ENCODE measurements at places on chromosomes 7 and 10.

DNA sequence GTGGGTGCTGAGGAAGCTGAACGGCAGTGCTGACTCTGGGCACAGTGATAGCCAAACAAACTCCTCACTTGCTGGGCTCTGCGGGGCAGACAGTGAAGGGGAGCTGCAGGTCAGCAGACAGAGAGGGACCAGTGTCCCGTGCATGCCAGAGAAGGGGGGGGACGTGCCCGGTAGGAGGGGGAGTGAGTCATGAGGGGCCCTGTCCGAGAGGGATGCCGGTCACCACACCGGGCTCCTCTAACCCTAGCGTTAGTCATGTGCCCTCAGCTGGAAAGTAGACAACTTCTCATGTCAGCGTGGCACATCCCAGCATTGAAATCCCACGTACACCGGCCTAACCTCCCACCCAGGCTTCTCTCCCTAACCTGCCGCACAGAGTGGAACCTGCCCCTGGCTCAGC is 117.1 kb upstream of the DPP6 start:
- no peak for DNase-seq

- DNase-seq: no peak
Observed at GRCh38 chr7:69845721-69846495, 247.6 kb downstream of the AUTS2 start.

DNA sequence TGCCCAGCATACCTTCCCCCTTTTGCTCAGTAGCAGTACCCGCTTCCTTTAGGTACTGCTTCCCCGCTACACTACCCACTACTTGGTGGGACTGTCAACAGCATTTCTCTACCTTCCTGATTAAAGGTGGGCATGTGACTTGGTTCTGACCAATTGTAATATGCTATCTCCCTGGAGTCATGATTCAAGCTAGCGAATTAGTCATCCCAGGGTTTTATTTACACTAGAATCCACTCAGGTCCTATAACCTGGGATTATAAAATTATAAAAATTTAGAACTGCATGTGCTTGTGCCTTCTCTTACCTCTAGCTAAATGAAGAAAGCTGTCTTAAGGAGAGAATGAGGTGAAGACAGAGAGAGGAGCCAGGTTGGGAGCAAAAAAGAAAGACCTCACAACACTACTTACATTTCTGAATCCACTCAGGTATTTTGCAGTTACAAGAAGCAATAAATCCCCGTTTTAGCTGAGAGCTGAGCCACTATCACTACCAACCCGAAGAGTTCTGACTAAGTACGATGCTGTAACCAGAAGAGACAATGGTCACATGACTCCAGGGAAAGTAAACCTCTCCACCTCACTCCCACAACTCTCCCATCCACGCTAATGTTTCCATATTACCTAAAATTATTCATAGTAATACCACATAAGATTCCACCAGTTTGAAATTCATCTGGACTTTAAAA is 9.7 kb downstream of the GBX1 start:
- DNase-seq: no peak

DNA sequence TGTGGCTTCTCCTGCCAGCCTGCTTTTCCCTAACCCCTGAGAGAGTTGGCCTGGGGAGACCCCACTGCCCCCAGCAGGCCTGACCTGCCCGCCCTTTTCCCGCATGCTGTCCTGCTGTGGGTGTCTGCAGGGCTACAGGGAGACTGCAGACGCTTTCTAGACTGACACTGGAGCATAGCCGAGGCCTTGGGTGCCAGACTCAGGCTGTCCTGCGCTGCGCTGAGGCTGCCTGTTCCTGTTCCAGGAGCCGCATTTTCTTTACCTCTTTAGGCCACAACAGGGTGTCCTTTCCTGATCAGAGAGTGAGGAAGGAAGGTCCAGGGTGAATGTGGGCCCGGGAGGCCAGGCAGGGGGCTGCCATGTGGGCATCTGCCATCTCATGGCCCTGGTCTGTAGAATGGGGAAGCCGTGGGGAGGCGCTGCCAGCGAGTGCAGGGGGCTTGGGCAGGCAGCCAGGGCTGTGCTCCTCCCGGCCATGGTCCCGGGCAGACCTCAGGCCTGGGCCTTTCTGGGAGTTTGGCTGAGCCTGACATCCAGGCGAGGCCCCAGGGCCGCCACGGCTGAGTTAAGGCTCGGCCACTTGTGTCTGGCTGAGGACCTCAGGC is 3.6 kb downstream of the PWWP2B start:
- DNase-seq: no peak

DNA sequence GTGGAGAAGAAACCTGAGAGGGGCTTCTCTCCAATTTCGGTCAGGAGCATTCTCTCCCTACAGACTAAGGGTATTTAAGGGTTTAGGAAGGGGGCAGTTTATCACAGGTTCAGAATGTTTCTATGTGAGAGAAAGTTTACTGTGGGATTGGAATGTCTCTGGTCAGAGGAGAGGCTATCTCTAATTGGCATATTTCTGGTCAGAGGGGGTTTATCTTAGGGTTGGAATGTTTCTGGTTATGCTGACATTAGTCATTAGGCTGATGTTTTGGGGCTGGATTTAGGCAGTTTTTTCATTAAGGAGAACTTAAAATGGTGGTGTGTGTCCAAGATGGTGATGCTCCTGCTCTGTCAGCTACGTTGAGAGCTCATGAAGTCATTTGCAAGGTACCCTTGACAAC is 758.0 kb downstream of the TYW1 start:
- DNase-seq: no peak

DNA sequence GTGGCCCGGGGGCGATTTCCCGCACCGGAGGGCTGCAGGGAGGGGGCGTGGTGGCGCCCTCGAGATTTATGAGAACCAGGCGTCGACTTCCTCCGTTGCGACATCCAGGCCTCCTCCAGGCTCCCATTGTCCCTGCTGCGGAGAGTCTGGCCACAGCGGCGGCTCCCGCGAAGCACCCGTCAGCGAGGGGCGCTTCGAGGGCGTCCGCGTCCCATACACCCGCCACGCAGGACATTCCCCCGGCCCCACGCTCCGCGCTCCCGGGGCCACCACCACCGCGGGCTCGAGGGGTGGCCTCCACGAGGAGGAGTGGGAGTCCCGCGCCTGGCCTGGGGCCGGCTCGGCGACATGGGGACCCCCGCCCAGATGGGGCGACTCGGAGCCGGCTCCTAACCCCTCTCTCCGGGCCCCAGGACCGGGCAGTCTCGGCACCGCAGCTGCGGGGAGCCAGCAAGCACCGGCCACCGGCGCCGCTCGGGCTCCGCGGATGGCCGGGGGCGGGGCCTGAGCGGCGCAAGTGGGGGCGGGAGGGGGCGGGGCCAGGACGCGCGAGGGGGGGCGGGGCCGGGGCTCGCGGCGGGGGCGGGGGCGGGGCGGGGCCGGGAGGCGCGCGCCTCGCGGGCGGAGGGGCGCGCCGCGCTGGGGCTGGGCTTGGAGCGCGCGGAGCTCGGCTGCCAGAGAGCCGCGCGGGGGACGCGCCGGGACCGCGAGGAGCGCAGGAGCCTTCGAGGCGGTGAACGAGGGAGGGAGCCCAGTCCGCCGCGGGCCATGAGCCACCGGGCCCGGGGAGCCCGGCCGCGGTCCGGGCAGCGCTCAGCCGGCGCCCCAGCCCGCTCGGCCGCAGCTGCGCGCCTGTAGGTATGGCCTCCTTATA is at the start of gene SH2B2:
TSS of gene SH2B2 (plus strand) at position 632 of the 874 bp plus-strand sequence. CDS start 13,683 bp downstream, outside the sequence.
- DNase-seq: no peak

DNA sequence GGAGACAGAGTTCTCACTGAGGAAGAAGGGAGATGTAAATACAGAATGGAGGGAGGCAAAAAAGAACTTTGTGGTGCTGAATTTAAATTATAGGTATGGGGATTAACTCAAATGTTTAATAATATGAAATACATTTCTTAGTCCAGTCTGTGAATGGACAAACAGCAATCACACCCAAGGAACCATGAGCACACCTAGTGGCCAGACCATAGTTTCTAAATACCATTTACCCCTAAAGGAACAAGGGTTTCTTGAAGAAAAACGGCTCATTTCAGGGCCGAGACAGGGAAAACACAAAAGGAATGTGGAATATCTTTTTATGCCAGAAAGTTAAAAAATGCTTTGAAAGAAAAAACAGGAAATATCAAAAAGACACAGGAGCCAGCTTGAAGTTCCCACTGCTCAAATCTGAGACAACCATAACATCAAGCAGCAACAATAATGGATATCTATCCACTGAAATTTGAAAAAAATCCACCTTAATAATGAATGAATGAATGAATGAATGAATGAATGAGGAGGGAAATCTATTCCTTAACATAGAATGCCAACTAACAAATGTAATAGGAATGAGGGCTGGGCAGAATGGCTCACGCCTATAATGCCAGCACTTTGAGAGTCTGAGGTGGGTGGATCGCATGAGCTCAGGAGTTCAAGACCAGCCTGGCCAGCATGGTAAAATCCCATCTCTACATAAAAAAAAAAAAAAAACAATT is 8.6 kb downstream of the IPMK start:
- no peak for DNase-seq

GRCh38 chr10:45819552-45819951 is 27.7 kb downstream of the AGAP4 start:
- no peak for DNase-seq

DNA sequence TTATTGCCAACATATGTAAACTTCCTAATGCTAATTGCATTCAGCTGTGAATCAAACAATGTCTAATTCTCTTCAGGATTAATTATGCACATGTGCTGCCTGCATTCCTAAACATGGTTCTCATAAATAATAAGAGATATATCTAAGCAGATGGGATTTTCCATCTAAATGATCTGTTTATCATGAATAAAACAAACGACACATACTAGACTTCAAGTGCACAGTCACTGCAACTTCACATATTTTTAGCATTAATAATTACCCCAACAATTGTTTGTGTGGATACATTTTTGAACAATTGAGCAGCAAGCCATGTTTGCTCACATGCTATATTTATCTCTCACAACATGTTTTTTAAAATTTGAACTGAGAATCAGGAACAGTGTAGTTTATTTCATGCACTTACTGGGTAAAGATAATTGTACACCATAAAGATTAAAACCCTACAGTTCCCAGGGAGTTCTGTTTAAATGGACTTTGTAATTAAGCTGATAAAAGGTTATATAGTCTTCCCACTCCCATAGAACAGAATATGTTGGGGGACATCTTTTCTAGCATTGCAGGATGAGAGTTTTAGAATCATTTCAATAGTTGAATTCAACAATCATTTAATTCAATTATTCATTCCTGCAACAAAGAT is 378.5 kb downstream of the MDFIC start:
- no peak for DNase-seq

GRCh38 chr7:2099048-2099957 is 133.4 kb downstream of the MAD1L1 start:
- peak; percentile 11 for DNase-seq

DNA sequence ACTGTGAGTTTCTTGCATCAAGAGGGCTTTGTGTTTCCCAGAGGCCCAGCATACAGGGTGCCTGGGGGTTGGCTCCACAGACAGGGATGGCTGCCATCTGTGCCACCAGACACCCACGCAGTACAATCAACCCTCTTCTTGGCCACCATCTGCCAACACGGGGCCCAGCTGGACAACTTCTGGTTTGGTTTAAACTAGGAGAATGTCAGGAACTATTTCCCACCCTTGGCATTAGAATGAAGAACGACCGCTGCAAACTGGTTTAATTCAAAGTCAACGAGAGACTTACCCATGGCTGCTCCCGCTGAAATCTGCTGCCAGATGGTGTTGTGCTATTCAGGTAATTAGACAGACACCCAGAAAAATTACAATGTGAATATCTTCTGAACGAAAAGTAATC is 27.8 kb downstream of the NMT2 start:
- no peak for DNase-seq

DNA sequence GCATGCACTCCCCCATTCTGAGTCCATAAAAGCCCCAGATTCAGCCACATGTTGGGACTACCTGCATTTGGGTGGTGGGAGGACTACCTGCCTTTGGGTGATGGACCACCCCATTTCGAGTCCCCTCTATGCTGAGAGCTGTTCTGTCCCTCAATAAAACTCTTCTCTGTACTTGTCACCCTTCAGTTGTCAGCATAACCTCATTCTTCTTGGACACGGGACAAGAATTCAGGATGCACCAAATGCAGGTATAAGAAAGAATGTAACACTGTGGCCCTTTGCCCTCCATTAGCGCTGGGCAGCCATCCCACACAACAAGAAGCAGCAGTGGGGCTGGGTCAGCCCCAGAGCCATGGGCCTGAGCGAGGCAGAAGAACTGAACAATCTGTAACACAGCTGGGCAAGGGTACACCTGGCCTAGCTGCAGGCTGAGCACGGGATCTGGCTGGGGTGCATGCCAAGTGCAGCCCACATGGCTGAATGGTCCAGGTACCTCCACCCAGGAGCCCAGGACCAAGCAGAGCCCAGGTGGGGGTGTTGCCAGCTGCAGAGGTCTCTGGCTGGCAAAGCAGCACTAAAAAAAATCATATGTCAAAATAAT is 1344.3 kb upstream of the LRRTM3 start:
- DNase-seq: no peak

- DNase-seq: no peak
Observed at GRCh38 chr10:10053051-10053450, 964.6 kb upstream of the CELF2 start.

DNA sequence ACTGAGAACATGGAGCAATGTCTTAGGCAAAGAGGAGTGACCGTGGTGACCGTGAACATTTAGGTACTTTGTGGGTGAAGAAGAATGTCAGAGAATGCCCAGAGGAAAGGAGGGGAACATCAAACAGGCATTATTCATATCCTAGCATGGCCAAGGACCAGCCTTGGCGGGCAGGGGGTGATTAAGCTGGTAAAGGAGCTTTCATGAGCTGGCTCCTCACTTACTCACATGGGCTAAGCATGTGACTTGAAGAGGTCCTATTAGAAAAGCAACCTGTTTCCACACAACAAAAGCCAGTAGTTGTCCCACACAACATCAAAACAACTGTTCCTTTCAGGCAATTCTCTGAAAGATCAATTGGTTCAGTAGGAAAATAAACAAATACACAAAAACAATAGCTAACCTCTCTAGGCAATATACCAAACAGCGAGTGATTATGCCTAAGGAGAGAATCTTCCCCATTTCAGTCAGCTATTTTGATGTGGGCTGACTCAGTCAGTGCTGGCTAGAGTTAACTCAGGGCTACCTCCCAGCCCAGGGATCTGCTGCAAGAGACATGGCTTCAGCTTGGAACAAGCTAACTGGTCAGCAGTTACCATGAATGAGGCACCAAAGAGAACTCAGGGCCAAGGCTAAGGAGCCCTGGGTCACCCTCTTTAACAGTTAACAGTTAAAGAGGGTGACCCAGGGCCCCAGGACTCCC is 283.5 kb downstream of the ARHGAP12 start:
- DNase-seq: no peak

DNA sequence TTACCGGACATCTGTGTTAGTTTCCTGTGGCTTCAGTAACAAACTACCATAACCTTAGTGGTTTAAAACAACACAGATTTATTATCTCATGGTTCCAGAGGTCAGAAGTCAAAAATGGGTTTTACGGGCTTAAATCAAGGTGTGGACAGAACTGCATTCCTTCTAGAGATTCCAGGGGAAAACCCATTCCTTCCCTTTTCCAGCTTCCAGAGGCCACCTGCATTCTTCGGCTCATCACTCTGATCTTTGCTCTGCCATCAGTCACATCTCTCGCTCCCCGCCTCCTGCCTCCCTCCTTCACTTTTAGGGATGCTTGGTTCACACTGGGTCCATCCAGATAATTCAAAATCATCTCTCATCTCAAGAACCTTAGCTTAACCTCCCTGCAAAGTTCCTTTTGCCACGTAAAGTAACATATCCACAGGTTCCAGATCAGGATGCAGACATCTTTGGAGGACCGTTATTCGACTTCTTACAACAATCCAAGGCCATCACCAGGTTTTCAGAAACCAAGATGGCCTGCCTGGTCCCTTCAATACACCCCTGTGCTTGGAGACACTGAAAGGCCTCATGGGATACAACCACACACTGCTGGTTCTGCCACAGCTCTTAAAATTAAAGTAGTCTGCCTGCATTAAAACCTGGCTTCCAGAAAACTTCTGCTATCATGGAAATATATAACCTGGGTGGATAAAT is 225.9 kb upstream of the MYO3A start:
- no peak for DNase-seq

- DNase-seq: no peak
Observed at GRCh38 chr7:137696376-137696775, 150.4 kb downstream of the DGKI start.

Data from stimulated activated CD4-positive, alpha-beta T cell treated with anti-CD3 and anti-CD28 coated beads, Interleukin-12 subunit alpha, Interleukin-12 subunit beta, amount 100 ng/mL, for 48 hours (primary cell).